ENCODE measurements at places on chromosomes 5 and 9.
A peak's percentile ranks its signal among the peaks of the same experiment; 100 is the strongest.

DNA sequence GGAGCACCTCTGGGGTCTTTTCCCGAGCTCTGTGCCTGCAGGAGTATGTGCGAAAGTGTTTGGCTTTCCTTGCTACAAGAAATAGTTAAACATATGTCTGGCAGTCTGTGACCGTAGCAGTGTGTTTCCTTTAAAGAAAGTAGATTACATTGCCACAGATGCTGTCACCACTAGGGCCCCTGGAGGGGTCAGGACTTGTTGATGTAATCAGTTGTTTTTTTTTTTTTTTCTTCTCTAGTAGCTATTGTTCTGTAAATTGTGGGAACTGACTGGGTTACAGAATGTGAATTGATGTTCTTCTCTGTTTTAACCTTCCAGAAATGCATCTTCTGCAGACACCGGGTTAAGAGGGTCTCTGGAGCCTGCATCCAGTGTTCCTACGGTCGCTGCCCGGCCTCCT, 345.6 kb downstream of the KDM4C start:
- DNase-seq = no peak

GRCh38 chr9:116144555-116144954, 9.0 kb upstream of the PAPPA start:
- DNase-seq = no peak

DNA sequence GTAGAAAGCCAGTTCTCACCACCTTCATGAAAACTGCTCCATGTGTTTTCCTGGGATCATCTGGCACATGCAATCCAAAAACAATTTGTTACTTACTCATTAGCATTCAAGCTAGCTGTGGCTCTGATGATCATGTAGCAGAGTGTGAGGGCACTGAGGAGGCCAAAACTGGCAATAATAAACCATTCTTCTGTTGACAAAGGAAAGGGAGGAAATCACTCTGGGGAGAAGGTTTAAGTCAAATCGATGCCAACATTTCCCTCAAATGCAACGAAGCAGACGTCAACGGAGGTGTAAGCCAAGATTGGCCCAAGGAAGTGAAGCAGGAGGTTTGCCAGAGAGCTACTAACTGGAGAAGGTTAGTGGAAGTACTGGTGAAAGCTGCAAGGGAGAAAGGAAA, 55.7 kb upstream of the TBC1D9B start:
- no peak for DNase-seq

- no peak for DNase-seq
These were observed 87.1 kb upstream of the TLX3 start for GRCh38 chr5:171221916-171222315.

GRCh38 chr5:93395971-93396379, 185.0 kb downstream of the NR2F1-AS1 start:
- DNase-seq = no peak

DNA sequence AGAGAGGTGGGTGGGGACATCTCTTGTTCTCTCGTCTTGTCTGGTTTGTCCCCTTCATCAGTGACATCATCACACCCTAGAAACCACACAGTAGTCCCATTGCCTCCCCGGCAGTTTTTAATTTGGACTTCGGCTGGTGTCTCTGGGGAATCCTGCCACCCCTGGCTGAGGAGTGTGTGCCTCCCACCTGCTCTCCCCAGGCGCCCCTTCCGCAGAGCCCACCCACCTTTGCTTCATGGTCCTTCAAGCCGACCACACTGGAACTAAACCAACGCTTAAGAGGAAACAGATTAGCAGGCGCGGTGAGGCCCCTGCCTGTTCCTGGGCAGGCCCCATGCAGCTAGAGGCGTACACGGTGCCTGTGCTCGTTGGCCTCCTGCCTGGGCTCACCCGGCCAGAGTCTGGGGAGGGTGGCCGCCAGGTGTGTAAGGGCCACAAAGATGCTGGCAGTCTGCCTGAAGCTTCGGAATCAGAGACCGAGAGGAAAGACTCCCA, 107.6 kb upstream of the SPRY4 start:
- no peak for DNase-seq

DNA sequence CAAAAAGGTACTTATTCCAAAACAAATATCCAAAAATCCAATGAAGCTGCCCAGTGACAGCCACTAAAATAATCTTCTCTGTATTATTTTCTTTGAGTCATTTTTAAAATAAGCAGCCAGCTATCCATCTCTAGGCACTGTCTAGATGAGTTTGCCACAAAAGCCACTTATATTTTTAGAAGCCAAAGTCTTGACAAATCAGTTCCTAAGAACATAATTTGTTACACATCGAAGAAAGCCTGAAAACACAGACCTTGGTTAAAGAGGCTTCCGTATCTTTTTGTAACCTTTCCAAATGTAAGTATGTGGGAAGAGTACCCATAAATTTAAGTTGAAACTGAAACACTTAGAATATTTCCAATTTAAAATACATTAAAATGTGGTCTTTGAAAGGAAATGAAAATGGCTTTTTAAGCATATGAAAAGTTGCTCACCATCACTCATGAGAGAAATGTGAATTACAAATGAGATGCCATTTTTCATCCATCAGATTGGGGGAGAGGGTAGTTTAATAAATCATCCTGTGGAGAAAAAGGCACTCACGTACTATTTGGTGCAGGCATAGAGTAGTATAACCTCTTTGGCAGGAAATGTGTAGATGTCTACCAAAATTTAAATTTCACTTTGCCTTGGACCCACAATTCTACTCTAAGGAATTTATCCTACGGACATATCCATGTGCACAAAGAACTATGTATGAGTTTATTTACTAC, 180.4 kb downstream of the MLLT3 start:
- DNase-seq = no peak

DNA sequence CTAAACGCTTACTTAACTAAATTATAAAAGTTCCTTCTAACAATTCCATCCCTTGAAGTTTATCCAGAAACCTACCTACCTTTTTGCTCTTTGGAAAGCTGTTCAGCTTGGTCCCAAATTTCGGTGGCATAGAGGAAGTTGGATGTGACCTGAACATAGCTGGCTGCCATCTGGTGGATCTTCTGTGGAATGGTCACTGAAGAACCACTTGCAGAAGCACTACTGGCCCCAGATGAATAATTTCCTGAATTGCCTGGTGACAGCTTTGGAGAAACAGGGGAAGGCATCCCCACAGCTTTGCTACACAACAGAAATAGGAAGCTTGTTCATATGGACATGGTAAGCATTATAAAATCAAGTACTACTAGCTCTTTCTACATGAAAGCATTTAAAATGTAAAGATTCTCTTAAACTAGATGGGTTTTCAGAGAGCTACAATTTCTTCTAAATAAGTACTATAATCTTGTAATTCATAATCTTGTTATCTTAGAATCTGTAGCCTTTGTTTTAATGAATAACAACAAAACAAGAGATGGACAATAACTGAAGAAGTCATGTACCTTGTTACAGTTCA, 9.9 kb downstream of the LEAP2 start:
- DNase-seq = peak; percentile 33

- no peak for DNase-seq
These were observed 33.5 kb downstream of the CSNK1G3 start for GRCh38 chr5:123545506-123545905.

DNA sequence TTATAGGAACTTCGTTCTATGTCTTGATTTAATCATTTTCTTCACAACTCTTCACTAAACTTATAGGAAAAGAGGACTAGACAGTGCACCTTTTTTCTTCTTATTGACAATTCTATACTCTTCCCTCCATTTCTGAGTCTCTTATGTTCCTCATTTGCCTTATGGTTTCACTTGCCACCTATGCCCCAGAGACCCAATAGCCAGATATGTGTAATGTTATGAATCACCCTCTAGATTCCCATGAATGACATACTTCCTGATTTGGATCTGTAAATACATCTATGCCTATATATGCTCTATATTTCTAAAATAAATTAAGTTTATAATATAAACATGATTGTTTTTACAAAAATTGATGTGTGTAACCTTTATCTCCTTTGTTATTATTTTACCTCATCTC, 514.1 kb upstream of the MEF2C start:
- no peak for DNase-seq

- DNase-seq = no peak
These were observed 758.5 kb upstream of the CTNND2 start for GRCh38 chr5:12662545-12663314.

GRCh38 chr9:69571032-69571431, 101.1 kb downstream of the APBA1 start:
- no peak for DNase-seq

- no peak for DNase-seq
These were observed 257.7 kb downstream of the GABRG2 start for GRCh38 chr5:162325143-162325727.

DNA sequence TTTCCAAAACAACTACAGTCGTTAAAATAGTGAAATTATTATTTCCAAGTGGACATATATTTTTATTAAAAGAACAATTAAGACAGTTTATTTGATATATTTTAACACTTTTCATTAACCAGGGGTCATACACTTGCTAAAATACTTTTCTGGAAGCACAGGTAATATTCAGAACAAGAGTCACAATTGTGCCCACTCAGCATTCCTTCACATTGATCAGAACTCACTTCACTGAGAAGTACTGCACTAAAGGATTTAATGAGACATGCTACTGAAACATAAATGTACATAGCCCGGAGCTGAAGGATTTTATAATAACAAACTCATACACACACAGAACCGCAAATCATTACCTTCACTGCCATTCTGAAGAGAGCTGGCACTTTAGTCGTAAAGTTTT, 361.8 kb downstream of the ARL15 start:
- no peak for DNase-seq

DNA sequence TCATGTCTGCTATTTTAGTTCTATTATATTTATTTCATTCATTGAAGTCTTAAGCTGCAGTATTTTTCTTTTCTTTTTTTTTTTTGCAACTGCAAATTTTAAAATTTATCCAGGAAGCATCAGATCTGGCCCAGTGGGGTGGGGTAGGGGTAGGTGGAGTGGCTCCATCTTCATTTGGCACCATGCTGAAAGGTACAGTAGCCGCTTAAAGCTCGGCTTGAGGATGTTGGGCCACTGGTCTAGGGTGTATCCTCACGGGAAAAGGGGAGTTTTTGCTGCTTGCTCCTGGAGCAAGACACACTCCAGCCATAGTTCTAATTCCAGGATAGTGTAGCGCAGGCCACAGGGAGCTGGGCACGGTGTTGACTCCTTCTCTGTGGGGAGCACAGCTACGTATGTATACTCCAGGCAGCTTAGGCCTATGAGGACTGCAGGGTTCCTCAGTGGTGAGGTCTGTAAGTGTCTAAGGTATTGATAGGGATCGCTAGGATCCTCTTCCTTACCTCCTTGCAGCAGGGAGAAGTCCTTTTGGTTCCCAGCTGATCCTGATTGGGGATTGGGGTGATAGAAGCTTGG, 22.7 kb downstream of the RCL1 start:
- DNase-seq = no peak

- no peak for DNase-seq
These were observed 71.0 kb downstream of the CCDC192 start for GRCh38 chr5:127774221-127774620.

GRCh38 chr9:130770679-130771442, 64.2 kb upstream of the ABL1 start:
- peak; percentile 44 for DNase-seq

GRCh38 chr5:162870966-162871365, 566.4 kb upstream of the CCNG1 start:
- DNase-seq = no peak

DNA sequence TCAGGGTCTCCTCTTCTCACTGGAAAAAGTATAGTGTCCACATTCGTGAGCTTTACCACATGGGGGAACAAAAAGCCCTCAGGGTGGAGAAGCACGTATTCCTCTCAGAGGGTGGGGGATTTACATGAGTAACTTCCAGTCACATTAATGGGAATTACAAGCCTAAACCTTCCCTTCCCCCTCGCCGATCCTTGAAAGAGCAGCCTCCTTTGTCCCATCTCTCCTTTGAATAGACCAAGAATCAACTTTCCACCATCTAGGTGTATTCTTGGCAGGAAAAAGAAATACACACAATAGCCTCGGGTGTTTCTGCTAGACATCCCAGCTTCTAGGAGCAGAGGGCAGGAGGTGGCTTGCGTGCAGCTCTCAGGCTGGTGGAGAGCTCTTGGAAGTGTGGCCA, 144.4 kb downstream of the ZNF462 start:
- no peak for DNase-seq

GRCh38 chr9:126689027-126689825, 75.5 kb downstream of the LMX1B start:
- DNase-seq = no peak

DNA sequence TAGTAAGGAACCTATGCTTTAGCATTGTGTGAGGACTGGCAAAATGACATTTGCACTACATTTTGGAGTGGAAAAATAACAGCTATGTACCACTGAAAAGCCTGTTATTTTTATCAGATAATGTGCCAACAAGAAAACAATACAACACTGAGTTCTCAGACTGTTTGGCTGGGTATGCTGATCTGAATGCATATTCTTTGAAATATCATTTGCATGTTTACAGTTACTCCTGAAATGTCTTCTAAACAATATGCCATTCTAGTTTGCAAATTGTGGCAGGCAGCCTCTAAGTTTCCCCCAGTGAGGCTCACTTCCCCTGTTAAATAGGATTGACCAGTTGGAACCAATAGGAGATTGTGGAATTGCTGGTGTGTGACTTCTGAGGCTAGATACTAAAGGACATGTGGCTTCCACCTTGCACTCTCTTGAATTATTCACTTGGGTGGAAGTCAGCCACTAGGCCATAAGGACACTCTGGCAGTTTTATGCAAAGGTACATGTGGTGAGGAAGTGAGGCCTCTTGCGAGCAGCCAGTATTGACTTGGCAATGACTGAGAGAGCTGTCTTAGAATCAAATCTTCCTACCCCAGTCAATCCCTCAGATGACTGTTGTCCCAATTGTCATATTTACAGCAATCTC, 250.4 kb upstream of the PCSK5 start:
- DNase-seq = no peak

- DNase-seq = no peak
These were observed 153.5 kb downstream of the CDH6 start for GRCh38 chr5:31346896-31347551.

DNA sequence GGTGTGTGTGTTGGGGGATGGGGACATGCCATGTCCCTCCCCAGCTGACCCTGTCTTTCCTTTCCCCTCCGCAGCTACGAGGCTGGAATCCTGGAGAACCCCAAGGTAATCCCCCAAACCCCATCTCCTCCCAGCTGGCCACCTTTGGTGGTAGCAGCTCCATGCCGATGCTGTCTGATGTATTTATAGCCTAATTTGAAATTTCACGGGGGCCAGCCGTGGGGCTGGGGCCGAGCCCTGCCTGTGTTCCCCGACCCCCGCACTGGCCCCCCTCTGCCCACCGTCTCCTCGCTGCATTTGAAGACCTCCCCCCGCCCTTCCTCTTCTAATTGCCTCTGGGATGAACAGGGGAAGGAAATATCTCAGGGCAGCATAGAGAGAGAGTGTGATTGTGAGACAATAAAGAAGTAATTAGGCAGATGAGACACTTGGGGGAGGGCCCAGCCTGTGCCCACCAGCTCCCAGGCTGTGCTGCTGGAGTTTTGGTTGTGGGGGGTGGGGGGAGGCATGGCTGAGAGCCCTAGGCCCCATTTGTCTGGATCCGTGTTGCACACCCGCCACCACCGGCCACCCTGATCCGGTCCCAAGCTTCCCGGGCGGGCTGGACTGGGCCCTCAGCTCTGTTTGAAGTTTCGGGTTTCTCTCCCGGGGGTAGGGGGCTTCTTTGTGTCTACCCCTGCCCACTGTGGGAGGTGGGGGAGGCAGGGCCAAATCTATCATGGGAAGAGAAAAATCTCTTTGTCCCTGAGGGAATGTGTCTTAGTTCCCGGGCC, 26.8 kb downstream of the ASS1 start:
- DNase-seq = no peak

- DNase-seq = peak; percentile 29
These were observed 26.8 kb downstream of the ANKRD55 start for GRCh38 chr5:56206126-56206910.

- DNase-seq = no peak
These were observed 6.7 kb downstream of the FAM114A2 start for GRCh38 chr5:154031937-154032489.

Measured in AG04450 (cell line).